ENCODE measurements at places on chromosomes 1 and 21.

- DNase-seq: no peak
Observed at GRCh38 chr1:59541161-59541560, 244.3 kb downstream of the FGGY start.

- DNase-seq: peak; percentile 54
Observed at GRCh38 chr21:38240129-38240528, 16.7 kb upstream of the KCNJ15 start.

- no peak for DNase-seq
Observed at GRCh38 chr1:218394416-218394815, 49.3 kb downstream of the TGFB2 start.

DNA sequence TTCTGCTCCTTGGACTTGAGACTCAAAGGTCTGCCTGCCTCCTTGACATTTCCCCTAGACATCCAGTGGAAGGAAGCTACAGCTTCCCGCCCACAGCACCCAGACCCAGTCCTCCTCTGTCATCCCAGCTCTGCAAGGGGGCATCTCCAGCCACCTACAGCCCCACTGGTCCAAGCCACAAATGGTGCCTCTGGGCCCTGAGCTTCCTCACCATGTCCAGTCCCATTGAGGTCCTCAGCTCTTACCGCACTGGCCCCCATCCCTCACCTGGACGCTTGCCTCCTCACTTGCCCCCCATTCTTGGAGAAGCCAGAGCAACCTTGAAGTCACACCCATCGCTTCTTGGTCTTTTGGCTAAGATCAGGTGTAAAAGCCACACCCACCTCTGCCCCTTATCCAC lies 13.2 kb downstream of the PODN start:
- peak; percentile 23 for DNase-seq

GRCh38 chr1:16984717-16985116 lies 4.3 kb upstream of the MFAP2 start:
- DNase-seq: no peak

GRCh38 chr1:151165738-151166504 lies at the start of the genes LYSMD1 and SCNM1:
TSS of gene LYSMD1 (minus strand) at chr1:151165902. CDS start at chr1:151165258, 644 bp downstream.
TSS of gene SCNM1 (plus strand) at chr1:151166144. CDS start at chr1:151166153, 9 bp downstream.
- peak; percentile 97 for DNase-seq

DNA sequence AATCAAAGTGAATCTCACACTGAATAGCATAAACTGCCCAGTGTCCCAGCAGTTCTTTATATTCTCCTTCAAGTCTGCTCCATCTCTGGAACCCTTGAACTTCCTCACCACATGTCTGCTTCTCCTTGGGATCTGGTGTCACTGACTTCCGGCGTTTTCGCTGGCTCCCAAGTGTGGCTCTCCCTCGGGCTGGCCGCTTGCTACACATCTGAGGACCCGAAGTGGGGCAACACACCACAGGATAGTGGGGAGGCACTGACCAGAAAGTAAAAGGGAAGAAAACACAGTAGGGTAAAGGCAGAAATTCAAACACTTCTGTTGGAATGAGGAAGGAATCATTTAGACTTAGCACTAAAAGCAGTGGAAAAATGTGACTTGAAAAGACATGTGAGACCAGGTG lies 5.1 kb downstream of the NIT1 start:
- DNase-seq: no peak

GRCh38 chr1:198397208-198397808 lies 143.2 kb downstream of the ATP6V1G3 start:
- DNase-seq: no peak

DNA sequence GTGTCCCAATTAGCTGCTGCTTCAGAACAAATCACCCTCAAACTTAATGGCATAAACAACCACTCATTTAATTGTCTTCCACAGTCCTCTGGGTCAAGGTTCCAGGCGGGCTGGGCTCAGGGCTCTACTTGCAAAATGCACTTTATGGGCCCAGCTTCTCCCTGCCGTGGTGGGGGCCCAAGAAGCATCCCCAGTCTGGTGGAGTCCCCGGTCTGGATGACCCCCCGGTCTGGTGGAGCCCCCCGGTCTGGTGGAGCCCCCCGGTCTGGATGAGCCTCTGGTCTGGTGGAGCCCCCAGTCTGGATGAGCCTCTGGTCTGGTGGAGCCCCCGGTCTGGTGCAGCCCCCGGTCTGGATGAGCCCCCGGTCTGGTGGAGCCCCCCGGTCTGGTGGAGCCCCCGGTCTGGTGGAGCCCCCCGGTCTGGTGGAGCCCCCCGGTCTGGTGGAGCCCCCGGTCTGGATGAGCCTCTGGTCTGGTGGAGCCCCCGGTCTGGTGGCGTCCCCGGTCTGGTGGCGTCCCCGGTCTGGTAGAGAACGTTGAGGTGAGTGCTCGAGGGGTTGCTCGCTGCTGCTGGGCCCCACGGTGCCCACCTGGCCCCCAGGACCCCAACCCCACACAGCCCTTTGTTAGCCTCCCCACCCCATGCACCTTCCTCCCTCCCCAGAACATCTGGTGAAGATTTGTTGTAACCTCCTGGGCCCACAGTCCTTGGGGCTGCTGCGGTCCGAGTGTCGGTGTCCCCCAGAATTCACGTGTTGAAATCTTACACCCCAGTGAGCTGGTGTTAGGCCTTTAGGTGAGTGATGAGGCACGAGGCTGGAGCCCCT lies 33.8 kb downstream of the POFUT2 start:
- no peak for DNase-seq

- DNase-seq: no peak
Observed at GRCh38 chr1:204340081-204340889, 19.4 kb downstream of the PLEKHA6 start.

DNA sequence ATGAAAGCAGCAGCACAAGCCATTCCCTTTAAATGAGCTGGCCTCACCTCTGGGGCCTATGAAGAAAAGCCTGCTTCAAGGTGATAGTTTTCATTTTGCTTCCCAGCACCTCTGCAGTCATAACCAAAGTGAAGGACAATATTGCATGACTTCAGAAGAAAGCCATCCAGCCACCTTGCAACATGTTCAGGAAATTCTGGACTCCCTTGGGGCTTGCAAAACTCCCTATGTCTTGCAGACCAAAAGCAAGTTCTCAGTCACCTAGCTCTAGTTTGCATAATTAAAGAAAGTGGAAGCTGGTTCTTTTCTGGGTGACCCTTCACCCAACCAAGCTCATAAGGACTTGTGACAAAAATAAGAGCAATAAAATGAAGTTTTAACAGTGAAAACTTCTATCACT lies 87.6 kb downstream of the GFI1 start:
- no peak for DNase-seq

Measured in kidney (tissue), 22 donors.